Kidney capillary endothelial cell (primary cell): ENCODE measurements at places on chromosomes 6 and 20.

DNA sequence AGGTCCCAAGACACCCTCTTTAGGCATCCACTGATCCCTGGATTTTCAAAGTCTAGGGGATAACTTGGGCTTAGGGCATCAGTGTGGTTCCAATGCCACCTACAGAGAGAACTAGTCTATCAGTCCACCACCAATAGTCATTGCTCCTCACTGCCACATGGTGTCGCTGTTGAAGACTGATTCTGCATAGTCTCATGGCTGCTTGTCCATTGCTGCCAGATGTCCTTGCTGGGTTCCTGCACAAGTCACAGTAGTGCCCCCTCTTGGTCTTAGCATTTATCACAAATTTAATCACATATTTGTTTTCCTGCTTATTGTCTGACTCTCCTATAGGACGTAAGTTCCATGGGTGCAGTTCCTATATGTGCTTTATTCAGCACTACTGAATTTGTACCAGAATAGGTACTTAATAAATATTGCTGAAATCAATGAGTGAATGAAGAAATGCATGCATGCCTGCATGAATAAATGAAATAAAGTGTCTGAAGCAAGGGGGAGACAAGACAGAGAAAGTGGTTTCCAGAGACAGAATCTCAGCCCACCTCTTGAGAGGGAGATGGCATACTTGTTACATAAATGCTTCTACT, 45.9 kb upstream of the RALY start:
- DNase-seq = peak; percentile 68

GRCh38 chr6:51529240-51529639, 558.2 kb downstream of the PKHD1 start:
- DNase-seq = no peak

DNA sequence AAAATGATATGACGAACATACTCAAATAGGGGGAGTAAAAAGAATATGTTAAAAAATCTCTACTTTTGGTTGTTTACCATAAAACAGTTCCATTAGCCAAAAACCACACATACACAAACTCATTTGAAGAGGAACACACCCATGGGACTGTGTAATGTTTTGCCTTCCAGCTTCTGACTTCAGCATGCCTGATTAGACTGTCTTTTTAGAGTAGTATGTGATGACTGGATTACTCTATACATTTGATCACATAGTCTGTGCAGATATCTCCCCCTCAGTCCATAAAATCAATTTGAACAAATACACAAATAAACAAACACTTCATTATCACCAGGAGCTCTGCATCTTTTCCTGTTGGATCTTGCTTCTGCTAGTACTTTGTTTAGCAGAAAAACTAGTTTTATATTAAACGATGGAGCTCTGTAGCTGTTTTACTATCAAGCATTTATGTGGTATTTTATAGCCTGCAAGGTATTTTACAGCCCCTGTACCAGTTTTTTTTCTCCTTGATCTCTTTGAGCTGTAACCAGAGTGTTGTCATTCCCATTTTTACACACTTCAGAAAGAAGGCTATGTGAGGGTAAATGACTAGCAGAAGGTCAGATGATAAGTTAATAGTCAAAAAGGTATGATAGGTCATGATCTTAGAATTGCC, 866.5 kb upstream of the MAP3K7 start:
- no peak for DNase-seq

GRCh38 chr6:111581957-111582356, 23.7 kb downstream of the TRAF3IP2 start:
- DNase-seq = no peak

DNA sequence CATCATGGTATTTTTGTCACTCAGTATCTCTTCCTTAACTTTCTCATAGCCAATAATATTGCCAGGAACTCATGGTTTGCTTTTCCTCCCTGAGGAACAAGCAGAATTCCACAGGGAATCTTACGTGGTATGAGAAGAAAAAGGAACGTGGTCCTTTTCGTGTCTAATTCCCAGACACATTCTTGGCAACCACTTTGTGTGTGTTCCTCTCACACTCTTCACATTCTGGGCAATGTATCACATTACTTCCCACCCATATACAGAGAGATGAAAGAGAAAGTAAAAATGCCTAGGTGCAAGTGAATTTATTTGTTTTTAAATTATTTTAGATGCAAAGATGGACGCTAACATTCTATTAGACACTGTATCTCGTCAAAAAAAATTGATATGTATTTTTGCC, 102.7 kb downstream of the PTPRK start:
- DNase-seq = no peak

DNA sequence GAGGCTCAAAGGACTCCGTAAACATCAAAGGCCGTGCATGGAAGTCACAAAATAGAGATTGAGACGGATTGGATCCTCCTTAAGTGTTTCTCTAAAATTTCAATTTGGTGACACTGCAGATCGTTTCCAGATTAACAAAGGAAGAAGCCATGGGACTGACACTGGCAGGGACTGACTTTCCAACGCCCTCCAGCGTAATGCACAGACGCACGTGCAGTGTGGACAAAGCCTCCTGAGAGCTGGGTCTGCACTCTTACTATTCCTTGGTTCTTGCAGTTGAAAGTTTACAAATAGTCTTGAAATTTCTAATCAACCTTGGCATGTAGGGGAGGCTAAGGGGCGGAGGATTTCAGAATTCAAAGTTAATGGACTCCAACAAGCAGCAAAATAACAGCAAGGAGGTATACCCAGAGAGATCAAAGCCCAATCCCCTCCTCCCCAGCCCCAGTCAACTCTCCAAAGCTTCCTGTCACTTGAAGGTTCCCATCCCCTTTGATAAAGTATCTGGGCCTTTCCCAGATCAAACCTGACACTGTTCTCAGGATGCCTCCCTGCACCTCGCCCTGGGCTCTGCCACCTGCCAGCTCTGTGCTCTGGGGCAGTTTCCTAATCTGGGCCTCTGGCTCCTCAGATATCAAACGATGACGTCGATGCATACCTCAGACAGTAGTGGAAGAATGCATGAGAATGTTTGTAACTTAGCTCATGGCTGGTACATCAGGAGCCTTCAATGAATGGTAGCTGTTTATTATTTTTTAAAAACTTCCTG, 106.5 kb upstream of the TRAF3IP2 start:
- DNase-seq = no peak

GRCh38 chr6:29815118-29815750, 12.4 kb upstream of the HLA-G start:
- DNase-seq = no peak

DNA sequence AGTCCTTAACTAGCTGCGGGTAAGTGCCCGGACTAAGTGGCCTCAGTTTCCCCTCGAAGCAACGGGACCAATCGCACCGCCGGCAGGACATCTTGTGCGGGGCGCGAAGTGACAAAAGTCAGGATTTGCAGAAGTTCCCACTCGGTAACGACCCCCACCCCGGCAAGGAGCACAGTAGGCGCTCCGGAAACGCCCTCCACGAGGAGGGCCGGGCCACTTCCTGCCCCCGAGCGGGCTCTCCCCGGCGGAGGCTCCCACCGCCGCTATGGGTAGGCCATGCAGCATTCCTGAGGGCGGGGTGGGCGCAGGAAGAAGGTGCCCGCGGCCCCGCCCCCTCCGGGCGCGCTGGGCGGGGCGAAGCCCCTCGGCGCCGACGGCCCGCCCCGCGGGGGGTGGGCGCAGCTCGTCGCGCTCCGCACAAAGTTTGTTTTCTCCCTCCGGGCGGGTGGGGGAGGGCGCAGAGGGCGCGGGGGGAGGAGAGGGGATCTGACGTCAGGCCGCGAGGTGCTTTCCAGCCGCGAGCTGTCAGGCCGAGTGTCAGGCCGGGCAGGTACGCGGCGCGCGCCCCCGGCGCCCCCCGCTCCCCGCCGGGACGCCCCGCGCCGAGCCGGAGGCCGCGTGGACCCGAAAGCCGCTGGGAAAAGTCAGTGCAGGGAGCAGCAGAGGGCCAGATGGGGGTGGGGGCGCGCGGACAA, at the start of gene TGIF2:
TGIF2 (plus strand) TSS at position 495 of the 695 bp plus-strand sequence. CDS start 5,178 bp downstream, outside the sequence.
- peak; percentile 78 for DNase-seq

- no peak for DNase-seq
Measured at GRCh38 chr6:4074478-4075235, 4.3 kb downstream of the FAM217A start.

GRCh38 chr6:75305573-75305972, 21.0 kb upstream of the TMEM30A start:
- DNase-seq = no peak

- DNase-seq = peak; percentile 56
Measured at GRCh38 chr20:20837574-20838021, 125.2 kb upstream of the RALGAPA2 start.

DNA sequence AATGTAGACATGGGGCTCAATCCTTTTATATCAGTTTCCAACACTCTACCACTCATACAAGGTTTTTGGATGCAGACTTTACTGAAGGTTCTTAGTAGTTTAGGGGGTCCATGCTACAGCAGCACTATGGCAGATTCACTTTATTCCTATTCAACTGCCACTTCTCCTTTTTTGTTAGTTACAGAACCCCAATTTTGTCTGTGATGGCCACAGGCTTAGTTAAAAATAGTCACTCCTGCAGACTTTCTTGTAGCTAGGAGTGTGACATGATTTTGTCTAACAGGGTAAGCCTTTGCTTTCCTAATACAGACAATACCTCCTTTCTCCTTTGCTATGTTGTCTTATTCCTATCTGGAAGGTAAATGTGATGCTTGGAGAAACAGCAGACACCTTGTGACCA, 90.0 kb upstream of the SLC24A3 start:
- DNase-seq = no peak
